ENCODE measurements at places on chromosomes 2 and 18.
A peak's percentile ranks its signal among the peaks of the same experiment; 100 is the strongest.

GRCh38 chr2:123101434-123101833 is 923.7 kb upstream of the CNTNAP5 start:
- DNase-seq, result no peak

DNA sequence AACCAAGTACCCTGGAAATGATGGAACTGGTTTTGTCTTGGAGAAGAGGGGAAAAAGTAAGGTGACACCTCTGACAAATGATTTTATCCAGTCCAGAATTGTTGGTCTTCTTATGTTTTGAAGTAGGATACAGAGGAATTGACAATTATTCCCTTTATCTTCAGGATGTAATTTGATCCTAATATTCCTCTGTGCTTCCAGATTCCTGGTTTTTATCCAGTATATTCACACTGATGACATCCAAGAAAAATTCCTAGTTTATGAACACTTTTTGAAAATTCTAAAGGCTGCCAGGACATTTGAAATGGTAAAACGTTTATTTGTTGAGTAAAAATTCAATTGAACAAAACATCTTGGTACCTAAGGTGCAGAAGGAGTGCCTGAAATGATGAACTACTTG is 22.2 kb upstream of the ETAA1 start:
- DNase-seq, result no peak

- DNase-seq, result peak; percentile 28
Measured at GRCh38 chr2:29462293-29462692, 347.1 kb downstream of the CLIP4 start.

DNA sequence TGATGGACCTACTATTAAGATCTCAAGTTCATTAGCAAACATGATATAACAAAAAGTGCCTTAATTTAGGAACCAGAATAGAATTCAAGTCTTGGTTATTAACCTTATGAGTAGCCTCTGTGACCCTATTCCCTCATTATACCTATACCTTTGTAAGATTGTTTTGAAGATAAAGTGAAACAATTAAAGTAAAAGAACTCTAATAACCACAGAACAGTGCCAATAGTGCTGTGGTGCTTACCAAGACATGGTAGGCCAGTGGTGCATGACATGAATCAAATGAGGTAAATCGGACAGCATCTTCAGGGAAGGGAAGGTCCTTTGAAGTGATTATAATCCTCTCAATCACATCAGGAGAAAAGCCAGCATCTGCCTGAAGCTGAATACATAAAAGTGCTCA is 36.4 kb downstream of the METTL4 start:
- no peak for DNase-seq

GRCh38 chr18:13191779-13192178 is 26.8 kb upstream of the LDLRAD4 start:
- DNase-seq, result no peak

DNA sequence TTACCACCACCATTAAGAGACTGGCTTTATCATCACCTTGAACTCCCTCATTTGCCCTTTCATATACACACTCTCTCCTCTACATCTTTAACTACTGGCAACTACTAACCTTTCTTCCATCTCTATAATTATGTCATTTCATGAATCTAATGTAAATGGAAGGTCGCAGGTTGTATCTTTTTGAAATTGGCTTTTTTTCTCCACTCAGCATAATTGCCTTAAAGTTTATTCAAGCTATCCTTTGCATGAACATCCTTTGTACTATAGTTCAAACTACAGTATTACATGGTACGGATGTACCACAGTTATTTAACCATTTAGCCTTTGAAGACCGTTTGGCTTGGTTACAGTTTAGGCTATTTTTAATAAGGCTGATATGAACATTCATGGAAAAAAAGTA is 129.5 kb upstream of the ZNF804A start:
- DNase-seq, result no peak

DNA sequence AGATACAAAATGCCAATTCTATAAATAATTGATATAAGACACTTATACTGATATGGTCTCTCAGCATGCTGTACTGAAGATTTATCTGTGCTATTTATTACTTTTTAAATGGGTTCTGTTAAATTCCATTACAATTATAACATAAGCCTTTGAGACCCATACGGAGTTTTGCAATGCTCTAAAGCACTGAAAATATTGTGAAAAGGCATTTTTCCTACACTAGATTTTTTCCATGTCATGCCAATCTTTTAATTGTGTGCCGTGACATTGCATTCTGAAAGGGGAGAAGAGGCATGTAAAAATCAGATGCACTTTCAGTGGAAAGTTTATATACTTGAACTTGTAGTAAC is 46.5 kb downstream of the EFEMP1 start:
- DNase-seq, result peak; percentile 35

- DNase-seq, result no peak
Measured at GRCh38 chr2:86204458-86204857, 5.2 kb downstream of the MRPL35 start.

- no peak for DNase-seq
Measured at GRCh38 chr2:9652898-9653479, 22.2 kb upstream of the YWHAQ start.

DNA sequence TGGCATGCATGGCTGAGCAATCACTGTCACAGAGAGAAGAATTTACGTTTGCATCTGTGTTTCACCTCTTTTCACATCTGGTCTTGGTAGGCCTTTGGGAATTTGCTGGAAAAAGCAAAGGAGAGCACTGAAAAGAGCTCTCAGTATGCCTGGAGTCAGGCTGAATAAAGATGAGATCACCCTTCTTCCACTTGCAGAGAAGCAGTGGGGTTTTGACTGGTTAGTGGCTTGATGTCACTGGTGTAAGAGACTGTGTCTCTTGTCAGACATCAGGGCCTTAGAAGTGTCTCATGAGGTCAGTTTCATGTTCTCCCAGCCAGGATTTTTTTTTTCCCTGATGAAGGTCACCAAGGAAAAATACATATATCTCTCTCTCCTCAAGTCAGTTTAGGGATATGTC is 353.8 kb downstream of the INSIG2 start:
- DNase-seq, result no peak

DNA sequence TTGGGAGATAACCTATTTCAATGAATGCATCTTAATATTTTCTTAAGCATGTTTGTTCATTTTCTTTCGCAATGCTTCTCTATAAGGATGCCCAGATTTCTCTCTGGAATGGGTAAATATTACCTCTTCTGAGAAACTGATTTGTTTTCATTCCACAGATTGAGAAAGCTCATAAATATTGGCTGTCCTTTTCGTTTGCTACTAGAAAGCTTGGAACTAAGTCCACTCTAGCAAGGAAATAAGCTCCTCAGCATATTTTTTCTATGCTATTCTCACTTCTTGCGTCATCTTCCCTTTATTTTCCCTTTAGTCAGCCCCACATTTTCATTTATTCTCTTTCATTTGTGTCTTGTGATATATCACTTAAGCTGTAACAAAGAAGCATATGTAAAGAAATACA is 76.3 kb downstream of the ANTXR1 start:
- DNase-seq, result peak; percentile 28

DNA sequence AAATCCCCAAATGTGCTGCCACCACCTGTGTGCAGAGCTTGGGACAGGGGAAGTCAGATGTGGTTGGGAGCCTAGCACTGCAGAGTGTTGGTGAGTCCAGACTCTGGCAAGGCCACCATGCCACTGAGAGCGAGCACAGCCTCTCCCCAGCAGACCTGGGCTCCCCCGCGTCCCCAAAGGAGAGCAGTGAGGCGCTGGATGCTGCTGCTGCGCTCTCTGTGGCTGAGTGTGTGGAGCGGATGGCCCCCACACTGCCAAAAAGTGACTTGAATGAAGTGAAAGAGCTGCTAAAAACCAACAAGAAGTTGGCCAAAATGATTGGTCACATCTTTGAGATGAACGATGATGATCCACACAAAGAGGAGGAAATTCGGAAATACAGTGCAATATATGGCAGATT is 10.7 kb downstream of the NAB1 start:
- DNase-seq, result no peak

- peak; percentile 61 for DNase-seq
Measured at GRCh38 chr2:146239392-146240135, 1605.3 kb upstream of the ACVR2A start.

DNA sequence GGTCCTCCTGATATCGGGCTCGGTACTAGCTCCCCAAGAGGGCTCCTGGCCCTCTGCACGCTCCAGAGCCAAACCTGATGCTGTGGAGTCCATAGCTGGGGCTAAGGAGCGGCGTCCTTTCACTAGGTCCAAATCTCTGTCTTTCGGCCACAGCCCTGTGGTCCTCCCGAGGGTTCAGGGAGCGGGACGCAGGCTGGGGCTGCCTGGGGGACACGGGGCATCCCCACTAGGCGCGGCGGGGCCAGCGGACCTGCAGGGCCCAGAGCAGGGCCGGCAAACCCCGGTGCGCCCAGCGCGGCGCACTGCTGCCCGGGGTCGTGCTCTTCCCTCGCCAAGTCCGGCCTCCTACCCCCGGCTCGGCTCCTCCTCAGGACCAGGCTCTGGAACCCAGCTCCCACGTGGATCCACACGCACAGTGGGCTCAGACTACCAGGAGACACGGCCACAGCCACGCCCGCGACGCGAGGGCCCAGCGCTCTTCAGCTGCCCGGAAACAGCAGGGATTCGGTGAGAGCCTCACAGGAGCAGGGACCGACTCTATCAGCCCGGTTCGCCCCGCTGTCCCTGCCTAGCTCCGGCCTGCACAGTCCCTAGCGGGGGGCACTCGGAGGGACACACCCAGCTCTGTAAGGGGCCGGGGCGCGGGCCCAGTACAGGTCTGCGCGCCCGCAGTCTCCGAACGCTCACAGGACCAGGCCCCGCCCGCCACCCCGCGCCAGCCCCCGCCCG is 593 bp downstream of the ZNF514 start:
- peak; percentile 48 for DNase-seq

- peak; percentile 12 for DNase-seq
Measured at GRCh38 chr18:68925268-68925667, 127.4 kb downstream of the CCDC102B start.

- no peak for DNase-seq
Measured at GRCh38 chr2:233025706-233026105, 6.8 kb upstream of the NEU2 start.

- peak; percentile 33 for DNase-seq
Measured at GRCh38 chr18:35513181-35513936, 15.6 kb upstream of the INO80C start.

DNA sequence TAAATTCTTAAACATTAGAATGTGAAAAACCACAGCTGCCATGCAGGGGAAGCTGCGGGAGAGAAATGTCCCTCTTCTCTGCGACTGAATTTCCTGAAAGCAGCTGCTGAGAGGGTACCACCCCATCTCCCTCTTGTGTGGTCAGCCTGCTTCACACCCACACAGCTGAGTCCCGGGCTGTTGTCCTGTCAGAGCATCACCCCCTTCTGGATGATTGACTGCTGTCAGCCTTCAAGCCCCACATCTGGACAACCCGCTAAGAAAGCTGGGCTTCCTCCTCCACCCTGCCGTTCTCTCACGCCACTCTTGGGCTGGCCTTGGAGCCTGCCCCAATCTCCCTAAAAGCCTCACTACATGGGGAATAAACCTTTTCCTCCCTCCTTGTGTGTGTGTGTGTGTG is 26.0 kb downstream of the SH3YL1 start:
- no peak for DNase-seq

DNA sequence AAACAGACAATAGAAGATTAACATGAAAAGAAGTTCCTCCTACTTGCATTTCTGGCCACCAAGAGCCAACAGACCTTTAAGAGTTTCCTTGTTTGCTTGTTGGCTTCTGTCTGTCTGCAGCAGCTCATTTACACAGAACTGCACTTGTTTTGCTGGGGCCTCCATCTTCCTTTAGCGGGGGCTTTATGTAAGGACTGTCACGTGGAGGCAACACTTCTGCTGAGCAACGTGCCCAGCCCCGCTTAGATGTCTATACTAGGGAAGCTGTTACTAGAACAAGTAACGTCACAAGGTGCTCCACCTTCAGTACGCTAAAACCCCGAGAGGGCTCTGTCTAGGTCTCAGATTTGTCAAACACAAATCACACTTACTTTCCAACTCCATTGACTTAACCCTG is 104.3 kb upstream of the PXDN start:
- DNase-seq, result no peak

DNA sequence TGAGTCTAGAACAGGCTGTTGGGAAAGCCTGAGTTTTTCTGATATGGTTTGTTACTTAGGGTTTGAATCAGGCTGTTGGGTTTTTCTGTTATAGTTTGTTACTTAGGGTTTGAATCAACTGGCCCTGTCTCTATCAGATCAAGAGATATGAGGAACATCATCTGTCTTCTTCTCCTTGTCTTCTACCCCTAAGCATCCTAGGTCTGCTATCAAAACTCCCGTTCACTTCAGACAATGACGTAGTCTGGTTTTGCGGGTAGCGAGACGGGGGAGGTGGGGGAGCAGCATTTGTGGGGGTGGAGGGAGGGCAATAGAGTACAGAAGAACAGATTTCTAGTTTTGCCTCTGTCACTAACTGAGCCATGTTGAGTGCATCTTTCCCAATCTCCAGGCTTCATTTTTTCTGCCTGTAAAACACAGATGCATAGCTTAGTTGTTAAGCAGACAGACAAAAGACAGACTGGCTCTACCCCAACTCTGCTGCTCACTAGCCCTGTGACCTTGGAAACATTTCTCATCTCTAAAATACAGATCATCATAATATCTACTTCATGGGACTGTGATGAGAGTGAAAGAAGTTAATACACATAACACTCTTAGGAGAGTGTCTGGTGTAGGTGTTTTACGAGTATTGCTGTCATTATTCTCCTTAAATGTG is 9.1 kb downstream of the TNP1 start:
- no peak for DNase-seq

DNA sequence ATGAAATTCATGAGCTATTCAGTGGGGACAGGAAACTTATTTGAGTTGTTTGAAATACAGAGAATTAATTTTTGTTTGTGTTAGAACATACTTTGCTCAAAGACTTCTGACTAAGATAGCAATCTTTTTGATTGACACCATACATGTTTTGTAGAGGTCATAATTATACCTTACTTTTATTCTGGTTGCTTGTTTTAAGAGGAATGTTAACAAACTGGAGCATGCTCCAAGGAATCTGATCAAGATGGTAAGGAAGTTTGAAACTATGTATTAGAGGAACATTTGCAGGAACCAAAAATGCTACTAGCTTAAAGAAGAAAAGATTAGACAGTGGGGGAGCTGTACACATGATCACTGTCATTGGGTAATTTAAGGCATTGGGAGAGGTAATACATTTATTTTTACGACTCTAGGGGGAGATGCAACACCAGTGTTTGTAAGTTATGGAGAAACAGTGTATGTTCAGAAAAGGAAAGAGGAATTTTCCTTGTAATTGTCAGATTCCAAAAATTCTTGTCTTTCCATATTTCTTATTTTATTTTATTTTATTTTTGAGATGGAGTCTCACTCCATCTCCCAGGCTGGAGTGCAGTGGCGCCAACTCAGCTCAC is 8.0 kb downstream of the AGFG1 start:
- DNase-seq, result peak; percentile 39

- no peak for DNase-seq
Measured at GRCh38 chr2:58769111-58769863, 528.2 kb upstream of the FANCL start.

GRCh38 chr2:175366815-175367214 is 185.3 kb upstream of the ATP5MC3 start:
- DNase-seq, result peak; percentile 75

DNA sequence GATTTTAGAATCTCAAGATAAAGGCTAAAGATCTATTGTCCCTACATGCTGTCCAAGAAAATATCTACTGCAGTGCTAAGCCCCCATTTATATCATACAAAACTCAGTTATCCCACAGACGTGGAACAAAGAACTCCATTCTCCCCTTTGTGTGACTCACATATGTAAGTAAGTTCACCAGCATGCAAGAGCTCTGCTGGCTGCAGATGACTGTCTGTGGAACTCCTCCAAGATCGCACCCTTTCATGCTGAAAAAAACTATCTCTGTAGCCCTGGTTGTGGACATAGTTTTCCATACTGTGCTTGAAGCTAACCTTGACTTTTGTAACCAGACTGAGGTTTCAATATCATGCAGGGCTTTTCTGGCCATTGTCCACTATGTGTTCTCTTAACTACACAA is 207.1 kb downstream of the ZNF521 start:
- DNase-seq, result peak; percentile 66

GRCh38 chr2:121185571-121186074 is 99.4 kb downstream of the TFCP2L1 start:
- no peak for DNase-seq
